ENCODE measurements at places on chromosomes 6 and 20.

DNA sequence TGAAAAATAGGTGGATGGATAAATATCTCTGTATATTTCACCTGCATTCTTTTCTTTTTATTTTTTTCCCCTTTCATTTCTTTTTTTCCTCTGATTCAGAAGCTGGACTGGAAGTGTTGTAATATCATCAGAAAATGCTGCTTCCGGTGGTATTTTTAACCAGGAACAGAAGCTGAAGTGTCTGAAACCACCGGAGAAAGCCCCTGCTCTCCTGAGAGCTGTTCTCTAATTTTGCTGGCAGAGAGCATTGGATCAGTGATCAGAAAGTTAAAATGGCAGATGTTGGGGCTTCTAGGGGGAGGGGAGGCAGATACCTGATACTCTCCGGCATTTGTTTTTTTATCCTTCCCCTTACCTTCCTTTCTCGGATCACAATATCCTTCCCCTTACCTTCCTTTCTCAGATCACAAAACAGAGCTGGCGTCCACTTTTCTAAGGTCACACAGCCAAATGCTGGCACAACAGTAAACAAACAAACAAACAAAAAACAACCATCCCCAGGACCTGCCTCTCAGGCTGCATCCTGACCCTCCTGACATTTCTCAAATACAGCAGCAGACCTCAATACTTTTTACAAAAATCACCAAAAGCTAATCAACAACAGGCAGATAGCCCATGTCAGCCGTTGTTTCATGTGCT lies 143.2 kb upstream of the ZNF217 start:
- ATAC-seq, result peak; percentile 71

GRCh38 chr6:74606582-74607071 lies 599.2 kb downstream of the COL12A1 start:
- ATAC-seq, result no peak

DNA sequence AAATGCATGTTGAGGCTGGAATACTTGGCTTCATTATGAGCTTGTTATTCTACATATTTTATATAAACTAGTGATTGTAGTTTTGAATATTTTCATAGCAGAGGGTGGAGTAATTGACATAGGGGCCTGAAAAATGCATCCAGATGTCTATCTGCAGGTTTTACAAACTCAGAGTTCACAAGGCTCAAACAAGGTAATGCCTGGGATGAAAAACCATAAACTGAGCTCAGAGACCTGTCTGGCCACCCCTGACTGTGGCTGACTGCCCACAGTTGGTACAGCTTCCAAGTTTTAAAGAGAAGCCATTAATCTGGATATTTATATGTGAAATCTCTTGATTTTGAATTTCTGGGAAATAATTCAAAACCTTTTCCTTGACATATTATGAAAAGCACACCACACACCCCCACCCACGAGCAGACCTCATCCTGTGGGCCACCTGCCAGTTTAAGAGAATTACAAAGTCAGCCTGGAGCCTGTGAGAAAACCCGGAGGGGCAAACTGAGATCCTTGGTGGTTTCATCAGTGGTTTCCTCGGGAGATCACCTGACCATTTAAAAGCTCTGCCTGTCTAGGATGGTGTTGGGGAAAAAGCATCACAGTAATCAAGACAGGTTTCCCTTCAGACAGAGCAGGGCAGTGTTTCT lies 230.1 kb downstream of the SAMD5 start:
- no peak for ATAC-seq

- ATAC-seq, result no peak
Observed at GRCh38 chr6:131762984-131763383, 44.8 kb upstream of the ENPP1 start.

DNA sequence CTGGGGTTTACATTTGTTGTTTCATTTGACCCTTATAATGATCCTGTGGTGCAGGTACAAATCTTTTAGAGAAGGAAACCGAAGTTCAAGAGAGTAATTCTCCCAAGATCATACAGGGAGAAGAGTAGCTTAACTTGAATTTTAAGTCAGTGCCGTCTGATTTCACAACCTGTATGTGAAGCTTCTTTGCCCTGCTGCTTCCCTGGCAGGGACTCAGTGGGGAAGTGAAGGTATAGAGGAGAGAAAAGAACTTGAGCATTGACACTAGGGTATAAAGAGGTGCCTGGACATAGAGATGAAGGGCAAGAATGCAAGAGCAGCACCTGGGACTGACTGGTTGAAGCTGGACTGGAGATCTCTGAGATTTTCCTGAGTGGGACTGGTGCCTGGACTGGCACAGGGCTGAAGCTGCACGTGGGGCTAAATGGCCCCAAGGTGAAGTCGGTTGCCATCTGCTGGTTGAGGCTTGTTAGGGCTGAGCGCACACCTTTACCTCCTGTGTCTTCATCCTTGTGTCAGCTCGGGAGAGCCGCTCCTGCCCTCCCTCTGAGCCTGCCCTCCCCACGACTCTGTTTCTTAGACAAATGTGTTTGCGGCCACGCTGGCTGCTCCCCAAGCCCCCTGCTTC lies 41.8 kb downstream of the FARS2 start:
- ATAC-seq, result peak; percentile 84

GRCh38 chr20:24753130-24753529 lies 195.9 kb upstream of the CST7 start:
- ATAC-seq, result no peak

- ATAC-seq, result no peak
Observed at GRCh38 chr6:111204881-111205280, 117.6 kb downstream of the SLC16A10 start.

DNA sequence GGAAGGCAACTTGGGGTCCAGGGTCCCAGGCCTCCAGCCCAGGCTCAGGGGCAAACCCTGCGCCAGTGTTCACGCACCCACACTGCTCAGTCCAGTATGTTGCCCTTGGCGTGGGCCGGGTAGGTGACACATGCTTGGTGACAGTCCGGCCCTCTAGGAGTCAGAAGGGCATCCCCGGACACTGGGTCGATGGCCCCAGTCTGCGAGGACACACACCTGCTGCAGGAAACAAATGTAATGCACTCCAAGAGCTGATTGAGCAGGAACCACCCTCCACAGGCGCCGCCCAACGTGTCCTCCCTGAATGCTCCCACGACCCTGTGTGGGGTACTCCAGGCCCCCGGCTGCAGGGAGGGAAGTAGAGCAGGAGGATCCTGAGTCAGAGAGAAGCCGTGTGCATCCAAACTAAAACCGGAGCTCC lies 160.7 kb downstream of the DLL1 start:
- ATAC-seq, result no peak

DNA sequence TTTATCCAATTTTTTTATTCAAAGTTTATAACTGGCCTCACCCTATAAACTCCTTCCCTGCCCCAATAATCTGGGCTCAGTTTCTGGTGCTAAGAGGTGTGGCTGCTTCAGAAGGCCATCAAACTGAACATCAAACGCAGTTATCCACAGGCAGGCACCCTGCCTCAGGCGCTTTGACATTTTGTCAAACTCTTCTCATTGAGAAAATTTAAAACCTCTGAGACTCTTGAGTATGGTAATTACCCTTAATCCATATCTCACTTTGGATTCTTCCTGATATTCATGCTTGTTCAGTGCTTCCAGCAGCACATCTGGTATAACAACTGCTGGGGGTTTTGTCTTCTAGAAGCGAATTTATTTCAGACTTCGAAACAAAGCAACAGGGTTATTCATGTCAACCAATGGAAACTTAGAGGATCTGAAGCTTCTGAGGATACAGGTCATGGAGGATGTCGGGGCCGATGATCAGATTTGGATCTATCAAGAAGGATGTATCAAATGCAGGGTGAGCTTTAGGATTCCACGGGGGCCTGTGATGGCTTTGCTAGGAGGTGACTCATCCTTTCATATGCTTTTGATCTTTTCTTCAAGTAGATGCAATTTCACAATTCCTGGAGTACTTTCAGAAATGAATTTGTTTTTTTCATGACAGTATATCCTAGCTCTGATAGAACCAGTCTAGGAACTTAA lies 68.2 kb downstream of the RTN4IP1 start:
- ATAC-seq, result no peak

- no peak for ATAC-seq
Observed at GRCh38 chr6:138387577-138388368, 10.1 kb downstream of the SMIM28 start.

GRCh38 chr6:126156973-126157372 lies 170.6 kb downstream of the TRMT11 start:
- ATAC-seq, result peak; percentile 74

GRCh38 chr6:36829919-36830544 lies 9.2 kb downstream of the CPNE5 start:
- no peak for ATAC-seq

GRCh38 chr6:144159223-144159622 lies 8.9 kb downstream of the STX11 start:
- no peak for ATAC-seq
